ENCODE measurements at places on chromosomes 2 and 18.

DNA sequence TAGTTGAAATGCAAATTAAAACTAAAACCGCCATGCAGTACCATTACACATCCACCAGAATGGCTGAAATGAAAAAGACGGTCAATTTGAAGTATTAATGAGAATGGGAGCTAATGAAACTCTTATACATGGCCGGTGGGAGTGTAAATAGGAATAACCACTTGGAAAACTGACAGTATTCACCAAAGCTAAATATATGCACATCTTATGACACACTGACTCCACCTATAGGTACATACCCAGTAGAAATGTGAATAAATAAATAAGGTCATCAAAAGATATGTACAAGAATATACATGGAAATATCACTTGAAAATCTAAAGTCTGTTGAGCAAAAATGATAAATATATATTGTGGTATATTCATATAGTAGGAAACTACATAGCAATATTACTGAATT lies 57.7 kb downstream of the CWC22 start:
- no peak for DNase-seq

GRCh38 chr2:69053416-69053965 lies 40.5 kb downstream of the ANTXR1 start:
- no peak for DNase-seq

DNA sequence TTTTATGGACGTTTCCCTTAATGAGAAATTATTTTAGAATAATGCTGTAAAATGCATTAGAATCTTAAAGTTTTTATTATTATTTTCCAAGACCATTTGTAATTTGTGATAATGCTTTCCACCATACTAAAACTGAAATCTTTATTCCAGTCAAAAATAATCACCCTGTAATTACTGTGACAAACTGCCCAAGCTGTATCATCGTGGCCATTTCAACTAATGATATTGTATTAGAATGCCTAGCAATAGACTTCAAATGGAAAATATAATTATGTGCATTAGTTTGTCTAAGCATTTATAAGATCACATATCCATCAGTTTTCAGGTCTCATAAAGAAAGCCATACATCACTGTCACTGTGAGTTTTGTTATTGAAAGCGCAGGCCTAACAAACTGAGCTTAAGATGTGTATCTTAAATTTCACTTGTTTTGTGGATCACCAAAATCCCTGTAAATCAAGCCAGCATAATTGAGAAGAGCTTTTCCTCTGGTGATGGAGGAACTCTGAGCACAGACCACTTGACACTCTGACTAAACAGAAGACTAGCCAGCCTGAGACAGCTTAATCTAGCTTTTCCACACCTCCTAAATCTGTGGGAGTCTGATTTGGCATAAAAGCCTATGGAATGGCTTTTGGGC lies 1312.2 kb upstream of the ACVR2A start:
- no peak for DNase-seq

DNA sequence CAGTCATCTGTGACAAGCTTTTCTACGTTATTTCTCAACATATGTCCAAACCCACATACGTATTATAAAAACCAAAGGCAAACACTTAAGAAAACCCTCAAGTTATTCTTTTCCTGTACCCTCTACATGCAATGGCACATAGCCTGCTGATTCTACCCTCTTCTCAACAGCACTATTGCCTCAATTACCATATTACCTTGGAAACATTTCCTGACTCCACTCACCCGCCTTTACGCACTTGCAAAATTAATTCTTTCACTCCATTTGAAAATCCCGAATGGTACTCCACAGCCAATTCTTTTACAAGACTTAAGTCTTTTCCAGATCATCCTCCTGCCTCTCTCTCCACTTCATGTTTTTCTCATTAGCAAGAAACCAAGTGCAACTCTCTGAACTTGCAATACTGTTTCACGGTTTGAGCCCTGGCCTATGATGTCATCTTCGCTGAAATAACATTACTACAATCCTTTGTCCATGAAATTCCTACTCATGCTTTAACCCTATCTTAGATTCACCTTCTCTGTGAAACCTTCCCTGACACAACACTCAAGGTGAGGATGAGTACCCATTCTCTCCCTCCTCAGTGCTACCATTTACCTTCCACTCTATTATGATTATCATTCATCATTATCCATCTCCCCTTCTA lies 29.0 kb downstream of the SESTD1 start:
- no peak for DNase-seq

DNA sequence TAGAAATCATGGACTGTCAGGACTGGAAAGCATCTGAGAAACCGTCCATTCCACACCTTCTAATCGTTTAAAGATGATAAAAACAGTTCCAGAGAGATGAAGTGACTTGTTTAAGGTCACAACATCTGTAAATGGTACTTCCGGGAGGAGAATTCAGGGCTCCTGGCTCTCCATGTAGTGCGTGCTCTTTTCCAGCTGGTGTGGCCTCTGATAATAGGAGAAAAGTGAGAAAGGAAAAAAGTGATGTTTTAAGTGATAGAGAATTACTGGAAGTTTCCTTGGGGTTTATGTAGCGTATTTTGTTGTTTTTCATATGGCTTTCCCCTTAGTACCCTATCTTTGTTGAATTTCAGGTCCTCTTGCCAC lies 663 bp downstream of the C2orf49 start:
- DNase-seq, result no peak

DNA sequence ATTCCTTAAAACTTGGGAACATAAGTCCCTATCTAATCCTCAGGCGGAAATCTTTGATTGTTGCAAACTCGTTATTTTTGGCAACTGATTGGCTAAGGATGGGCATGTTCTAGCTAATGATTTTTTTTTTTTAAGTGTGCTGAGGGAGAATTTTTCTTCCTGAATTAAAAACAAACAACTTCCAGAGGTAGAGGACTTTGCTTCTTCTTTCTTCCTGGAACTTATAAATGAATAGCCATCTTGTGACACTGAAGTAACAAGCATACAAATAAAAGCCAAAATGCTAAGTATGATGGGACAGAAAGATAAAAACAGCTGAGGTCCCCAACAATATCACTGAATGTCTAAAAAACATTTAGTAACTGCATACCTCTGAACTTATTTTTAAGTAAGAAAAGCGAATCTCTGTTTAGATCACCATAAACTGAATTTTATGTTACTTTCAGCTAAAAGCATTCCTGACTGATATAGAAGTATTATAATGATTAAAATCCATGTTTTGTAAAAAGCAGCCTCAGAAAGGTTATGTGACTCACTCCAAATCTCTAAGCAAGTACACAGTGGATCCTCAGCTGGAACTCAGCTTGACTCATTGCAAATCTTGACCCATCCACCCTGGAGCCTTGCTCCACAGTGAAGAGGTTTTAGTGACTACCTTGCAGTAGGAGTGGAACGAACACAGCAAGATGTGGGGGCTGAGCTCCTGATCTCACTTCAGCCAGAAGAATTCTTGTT lies 344.4 kb downstream of the CLIP4 start:
- DNase-seq, result no peak

DNA sequence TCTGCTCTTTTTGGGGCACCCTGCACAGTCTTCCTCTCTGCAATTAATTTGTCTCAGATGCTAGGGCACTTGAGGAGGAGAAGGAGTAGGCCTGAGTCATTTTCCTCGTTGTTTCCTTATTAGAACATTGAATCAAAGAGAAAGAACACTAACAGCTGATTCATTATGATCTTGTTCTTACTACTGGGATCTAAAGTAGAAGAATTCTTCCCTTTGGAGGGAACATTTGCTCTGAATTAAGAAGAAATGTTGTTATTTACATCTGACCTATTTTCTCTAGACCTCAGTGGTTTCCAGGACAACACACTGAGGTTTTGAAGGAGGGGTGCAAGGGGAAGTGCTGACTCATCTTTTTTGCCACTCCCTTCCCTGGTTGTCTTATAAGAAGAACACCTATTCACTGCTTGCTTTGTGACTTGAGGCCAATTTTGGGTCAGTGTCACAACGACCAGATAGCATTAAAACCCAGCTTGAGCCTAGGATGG lies 24.3 kb upstream of the STAT1 start:
- no peak for DNase-seq

DNA sequence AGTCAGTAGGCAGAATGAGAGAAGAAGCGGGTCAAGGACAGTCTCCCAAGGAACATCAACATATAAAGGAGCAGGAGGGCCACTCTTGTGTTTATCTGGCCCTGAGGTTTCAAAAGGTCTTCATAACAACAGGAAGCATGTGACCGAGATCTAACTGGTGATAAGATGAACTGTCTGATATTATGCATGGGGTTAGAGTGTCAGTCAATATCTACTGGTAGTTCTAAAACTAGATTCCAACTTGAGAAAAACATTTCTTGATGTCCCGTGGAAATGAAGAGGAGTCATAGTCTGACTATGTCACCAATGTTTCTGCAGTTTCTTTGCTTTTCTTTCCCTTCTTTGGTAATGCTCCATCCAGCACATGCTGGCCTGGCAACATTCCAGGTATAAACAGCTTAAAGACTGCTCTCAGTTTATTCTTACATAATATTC lies 77.5 kb upstream of the ITPRID2 start:
- DNase-seq, result no peak

GRCh38 chr2:237774811-237775553 lies 23.6 kb upstream of the RBM44 start:
- DNase-seq, result no peak

DNA sequence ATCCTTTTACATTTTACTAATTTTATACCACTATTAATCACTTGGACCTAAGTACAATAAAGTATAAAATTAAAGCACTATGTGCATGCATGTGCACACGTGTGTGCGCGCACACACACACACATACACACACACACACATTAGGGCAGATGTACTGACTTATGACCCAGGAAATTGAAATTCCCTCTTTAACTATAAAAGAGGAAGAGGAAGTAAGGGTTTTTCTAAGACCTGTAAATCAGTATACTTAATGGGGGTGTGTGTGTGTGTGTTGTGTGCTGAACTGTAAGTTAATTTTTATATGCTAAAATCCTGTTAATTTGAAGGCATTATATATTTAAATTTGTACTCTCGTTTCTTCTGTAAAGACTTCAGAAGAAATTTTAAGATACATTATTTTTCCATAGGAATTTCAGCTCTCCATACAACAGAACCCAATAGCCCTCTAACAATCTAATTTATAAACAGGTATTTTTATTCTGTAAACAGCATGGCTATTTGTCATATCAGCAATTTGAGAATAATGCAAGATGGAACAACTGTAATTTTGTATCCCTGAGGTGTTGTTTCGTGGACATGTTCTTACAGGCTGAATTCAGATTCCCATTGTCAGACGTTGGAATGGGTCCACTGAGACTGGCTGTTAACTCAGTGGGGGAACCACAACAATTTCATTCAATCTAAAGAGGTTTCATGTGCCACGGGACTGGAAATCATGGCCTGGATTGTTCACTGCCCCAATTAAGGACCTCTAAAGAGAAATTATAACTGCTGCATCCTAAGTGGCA lies 90.9 kb downstream of the PLA2R1 start:
- no peak for DNase-seq

DNA sequence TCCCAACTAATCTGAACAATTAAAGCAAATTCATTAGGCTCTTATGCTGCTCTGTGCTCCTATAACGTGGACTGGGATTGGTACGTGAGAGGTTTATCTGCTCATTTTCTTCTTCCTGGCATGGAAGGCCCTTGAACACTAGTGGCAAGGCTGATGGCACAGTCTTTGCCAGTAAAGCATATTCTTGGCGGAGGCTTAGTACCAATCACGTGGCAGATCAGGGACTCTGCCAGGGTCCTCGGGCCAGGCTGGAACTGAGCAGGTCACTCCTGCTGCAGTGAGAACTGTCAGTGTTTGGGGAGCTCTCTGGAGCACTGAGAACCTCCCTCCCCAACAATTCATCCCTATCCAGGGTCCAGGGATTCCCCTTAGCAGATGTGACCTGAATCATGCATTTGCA lies 3.7 kb upstream of the ALPK2 start:
- DNase-seq, result no peak

DNA sequence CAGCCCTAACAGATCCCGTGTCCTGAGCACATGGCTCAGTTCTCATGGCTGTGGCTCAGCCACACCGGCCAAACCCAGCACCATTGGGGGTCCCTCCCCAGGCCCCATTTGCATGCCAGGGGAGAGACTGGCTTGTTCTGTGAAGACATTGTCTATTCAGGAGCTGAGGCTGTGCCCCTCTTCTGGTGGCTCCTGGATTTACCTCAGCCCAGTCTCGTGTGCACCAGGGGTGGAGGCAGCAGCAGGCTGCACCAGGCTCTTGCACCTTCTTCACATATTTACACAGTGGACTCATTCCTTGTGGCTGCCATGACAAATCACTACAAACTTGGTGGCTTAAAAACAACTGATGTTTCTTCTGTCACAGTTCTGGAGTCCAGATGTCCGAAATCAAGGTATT lies 92.4 kb upstream of the ITGA6 start:
- DNase-seq, result no peak

DNA sequence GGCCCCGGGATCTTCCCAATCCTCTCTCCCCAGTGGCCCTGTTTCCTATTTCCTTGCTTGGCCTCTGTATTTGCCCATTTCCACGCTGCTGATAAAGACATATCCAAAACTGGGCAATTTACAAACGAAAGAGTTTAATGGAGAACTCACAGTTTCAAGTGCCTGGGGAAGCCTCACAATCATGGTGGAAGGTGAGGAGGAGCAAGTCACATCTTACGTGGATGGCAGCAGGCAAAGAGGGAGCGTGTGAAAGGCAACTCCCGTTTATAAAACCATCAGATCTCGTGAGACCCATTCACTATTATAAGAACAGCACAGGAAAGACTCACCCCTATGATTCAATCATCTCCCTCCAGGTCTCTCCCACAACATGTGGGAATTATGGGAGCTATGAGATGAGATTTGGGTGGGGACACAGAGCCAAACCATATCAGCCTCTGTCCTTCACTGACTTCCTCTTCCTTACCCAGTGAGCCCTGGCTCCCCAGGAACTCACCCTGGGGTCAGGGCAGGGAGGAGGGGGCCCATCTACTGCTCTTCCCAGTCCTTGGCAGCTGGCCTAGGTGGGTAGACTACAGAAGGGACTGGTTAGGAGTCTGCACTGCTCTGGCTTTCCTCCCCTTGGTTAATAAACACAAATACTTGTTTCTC lies 105.8 kb upstream of the MYCN start:
- no peak for DNase-seq

GRCh38 chr2:8799004-8799403 lies 38.4 kb downstream of the KIDINS220 start:
- DNase-seq, result no peak

DNA sequence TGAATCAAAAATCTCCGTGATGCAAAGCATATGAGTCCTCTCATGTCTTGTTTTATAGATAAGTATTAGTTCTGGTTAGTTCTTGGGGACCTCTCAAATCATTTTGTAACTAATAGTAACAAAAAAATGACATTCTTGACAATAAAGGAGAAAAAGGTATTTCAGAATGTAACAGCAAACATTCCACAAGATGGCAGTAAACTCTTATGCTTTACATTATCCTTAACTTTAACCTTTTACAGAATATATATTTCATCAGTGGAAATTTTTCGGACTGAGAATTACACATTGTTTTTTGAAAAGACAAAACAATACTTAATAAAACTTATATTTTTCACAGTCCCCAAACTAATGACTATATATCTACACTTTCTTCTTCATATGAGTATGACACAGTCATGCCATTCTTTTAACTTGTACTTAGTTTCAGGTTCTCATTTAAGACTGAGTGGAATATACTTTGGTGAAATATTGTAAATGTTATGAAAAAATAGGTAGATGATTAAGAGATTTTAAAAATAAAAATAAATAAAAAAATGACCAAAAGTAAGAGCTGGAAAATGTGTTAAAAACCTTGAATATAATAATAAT lies 142.9 kb upstream of the NXPH2 start:
- no peak for DNase-seq

Data from hypothalamus (tissue), 51 donors.